ENCODE measurements at places on chromosomes 5 and 9. TPM values are rescaled to one million over a fixed set of nuclear protein-coding genes. Genes with fewer than 3 reads are reported as not detected.

The UCK1 gene
- 45.8 TPM for total RNA-seq

The DDX4 gene
- total RNA-seq, result not detected

The DAPK1 gene
- not detected for total RNA-seq

The ENG gene
- 2.6 TPM for total RNA-seq

The PTPRD gene
- total RNA-seq, result 15.0 TPM

The SPATA31D4 gene
- total RNA-seq, result not detected

The BTNL3 gene
- total RNA-seq, result not detected

The PLPPR1 gene
- not detected for total RNA-seq

The CA9 gene
- total RNA-seq, result not detected

The SHISAL2B gene
- total RNA-seq, result 5.1 TPM

The IL3 gene
- total RNA-seq, result not detected

The SPARC gene
- 247 TPM for total RNA-seq

The GRXCR2 gene
- not detected for total RNA-seq

The SNCAIP gene
- total RNA-seq, result not detected

The INSL4 gene
- total RNA-seq, result not detected

The ZBTB26 gene
- total RNA-seq, result 2.1 TPM

The TAF1L gene
- total RNA-seq, result under 0.01 TPM

The TMEM232 gene
- not detected for total RNA-seq

The TMEM252 gene
- not detected for total RNA-seq

The STPG3 gene
- not detected for total RNA-seq

The FOXD4L3 gene
- not detected for total RNA-seq

The IRX1 gene
- not detected for total RNA-seq

The CDC20B gene
- not detected for total RNA-seq

The RAB3C gene
- not detected for total RNA-seq

The IFNA21 gene
- total RNA-seq, result not detected
